ENCODE measurements at places on chromosomes 3 and 15.

- no peak for DNase-seq
These were observed 230.2 kb downstream of the CPNE4 start for GRCh38 chr3:131804565-131805133.

DNA sequence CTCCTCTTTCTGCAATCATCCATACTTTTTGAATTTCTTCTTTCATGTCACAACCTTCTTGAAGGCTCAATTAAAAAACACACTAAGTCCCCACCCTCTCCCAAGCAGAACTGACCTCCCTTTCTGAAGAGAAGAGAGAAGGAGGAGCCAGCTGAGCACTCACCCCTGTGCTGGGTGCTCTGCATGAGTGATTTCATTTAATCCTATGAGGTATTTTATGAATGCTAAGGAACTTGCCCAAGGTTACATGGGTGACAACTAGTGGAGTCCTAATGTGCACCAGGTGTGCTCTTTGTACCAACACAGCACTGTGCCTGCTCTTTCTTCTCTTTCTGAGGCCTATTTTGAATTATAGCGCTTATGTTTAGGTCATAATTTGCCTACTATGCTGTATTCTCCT is 135.6 kb downstream of the DUT start:
- DNase-seq, result no peak

DNA sequence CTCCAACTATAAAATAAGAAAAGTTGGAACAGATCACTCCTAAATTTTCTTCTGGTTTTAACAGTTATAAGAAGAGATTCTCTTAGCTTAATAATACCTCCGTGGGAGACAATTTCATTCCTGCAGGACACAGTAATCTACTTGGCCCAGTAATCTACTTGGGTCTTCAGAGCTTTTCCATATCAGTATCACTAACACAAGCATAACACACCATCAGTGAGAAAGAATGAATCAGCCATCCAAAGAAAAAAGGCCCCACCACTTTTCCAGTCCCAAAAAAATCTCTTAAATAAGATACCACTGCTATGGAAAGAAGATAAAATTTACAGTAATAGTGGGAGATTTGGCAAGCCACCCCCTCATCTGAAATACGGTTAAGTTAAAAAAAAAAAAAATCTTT is 20.2 kb downstream of the SIN3A start:
- DNase-seq, result no peak

DNA sequence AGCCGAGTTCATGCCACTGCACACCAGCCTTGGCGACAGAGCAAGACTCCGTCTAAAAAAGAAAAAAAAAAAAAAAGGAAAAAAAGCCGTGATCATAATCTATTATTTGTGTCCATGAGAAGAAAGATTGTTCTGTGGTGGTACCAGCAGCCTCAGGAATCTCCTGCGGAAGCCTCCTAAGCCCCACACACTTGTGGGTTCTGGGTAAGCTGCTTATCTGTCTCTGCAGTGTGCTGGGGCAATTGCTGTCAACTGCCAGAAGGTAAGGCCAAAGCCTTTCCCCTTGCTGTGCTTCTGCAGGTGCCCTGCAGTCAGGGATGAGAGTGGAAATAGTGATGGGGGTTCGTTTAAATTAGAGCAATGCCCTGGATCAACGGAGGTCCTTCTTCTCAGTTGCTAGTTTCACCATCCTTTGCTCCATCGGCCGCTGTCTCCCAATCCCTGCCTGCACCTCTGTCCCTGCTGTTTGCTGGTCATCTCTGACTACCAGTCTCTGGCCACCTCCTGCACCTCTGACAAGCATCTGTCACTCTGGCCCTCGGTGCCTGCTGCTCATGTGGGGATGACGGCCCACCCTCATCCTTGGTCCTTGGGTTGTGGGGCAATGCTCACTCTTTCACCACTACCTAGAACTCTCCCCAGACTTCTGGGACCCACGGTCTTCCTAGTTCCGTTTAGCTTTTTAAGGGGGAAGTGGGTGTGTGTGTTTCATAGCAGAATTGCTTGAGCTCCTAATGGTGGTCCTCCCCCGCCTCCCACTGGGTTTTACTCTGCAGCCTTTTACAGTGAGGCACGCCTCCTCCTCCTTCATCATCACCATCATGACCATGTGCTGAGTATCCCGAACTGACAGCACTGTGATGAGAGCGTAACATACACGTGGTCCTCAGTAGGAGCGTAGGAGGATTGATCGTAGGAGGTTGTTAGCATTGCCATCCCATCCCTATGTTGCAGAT is 25.5 kb downstream of the CHRD start:
- DNase-seq, result no peak

GRCh38 chr15:71212146-71212545 is 96.9 kb downstream of the THSD4 start:
- DNase-seq, result no peak

- DNase-seq, result no peak
These were observed 26.8 kb downstream of the UBE2E1 start for GRCh38 chr3:23832523-23832922.

GRCh38 chr3:136162322-136162721 is 33.8 kb downstream of the MSL2 start:
- no peak for DNase-seq

GRCh38 chr3:57556459-57557084 is 498 bp downstream of the PDE12 start:
- peak; percentile 24 for DNase-seq
